ENCODE measurements at places on chromosomes 16 and 17.

DNA sequence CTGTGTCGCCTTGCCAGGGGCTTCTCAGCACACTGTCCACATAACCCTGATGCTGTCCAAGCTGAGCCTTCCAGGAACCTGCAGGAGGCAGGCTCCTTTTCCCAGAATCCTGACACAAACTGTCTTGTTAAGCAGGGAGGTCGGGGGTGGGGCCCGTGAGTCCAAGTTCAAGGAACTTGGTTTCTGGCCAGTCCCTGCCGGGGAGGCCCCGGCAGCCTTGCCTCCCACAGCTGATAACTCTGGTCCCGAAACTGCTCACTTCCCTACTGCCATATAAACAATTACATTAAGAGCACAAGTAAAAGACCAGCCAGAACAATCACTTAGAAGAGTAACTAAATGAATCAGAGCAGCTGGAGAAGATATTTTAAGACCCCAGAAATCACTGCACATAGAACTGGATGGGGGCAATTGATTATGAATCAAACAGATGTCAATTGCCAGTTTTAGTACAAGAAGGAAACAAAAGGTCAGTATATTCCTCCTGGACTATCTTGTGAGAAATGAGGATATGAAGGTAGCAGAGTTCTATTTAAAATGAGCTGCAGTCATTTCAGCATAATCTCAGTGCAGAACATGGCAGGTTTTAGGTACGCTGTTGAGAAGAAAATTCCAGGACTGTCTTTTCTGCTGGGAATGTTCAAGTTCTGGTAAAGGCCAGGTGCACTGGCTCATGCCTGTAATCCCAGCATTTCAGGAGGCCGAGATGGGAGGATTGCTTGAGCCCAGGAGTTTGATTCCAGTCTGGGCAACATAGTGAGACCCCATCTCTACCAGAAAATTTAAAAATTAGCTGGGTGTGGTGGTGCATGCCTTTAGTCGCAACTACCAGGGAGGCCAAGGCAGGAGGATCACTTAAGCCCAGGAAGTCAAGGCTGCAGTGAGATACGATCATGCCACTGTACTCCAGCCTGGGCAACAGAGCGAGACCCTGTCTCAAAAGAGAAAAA lies 169.8 kb downstream of the PITPNC1 start:
- no peak for DNase-seq

- DNase-seq, result no peak
Observed at GRCh38 chr16:56202036-56202435, 10.7 kb downstream of the GNAO1 start.

- DNase-seq, result no peak
Observed at GRCh38 chr17:47872019-47872650, 21.2 kb upstream of the SP6 start.

- DNase-seq, result no peak
Observed at GRCh38 chr17:10657148-10657547, at the start of gene MYH3. Gene MYH3, minus strand, starts transcription at chr17:10657309. Its CDS starts 2,245 bp downstream, at chr17:10655064.

DNA sequence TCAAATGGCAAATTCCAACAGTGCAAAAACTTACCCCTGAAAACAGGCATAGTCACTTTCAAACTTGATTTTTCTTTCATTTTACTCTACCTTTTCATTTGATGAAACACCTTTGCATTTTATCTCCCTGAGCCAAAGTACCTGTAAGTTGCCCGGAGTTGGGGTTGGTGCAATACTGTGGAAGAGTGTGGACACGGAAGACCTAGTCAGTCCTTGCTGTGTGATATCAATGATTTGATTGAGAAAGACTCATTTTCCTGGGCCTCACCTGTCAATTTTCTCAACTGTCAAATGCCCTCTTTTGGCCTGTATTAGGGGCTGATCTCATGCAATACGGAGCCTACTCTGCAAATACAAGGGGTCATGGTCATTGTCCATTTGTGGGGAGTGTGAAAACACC lies 22.6 kb downstream of the PITPNC1 start:
- no peak for DNase-seq

DNA sequence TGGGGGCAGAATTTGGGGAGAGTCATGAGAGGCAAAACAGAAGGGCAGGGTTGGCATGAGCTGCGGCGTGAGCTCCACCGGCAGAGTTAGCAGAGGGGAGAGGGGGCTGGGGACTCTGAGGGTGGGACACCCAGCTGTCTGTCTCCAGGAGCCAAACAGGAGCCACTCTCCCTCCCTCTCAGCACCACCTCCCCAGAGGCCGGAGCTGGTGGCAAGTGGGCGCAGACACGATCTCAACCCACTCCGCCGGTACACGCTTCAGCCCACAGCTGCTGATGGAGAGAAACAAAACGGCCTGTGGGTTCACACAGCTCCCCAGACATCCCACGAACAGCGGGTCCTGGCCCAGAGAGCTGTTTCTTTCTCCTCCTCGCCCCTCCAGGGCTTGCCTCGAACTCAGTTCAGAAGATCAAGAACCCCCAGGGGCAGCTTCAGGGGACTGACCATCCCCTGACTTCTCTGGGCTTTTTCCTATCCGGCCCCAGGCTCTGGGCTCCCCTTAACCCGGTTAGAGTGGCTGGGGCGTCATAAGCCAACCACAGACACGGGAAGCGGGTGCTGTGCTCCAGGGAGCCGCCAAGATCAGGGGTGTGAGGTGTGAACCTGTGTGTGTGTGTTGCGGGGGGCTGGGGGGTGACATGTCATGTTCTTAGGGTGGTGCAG lies 7.6 kb downstream of the RHBDF2 start:
- DNase-seq, result no peak

- no peak for DNase-seq
Observed at GRCh38 chr17:17051791-17052461, 9.7 kb downstream of the MPRIP start.

Data from amygdala (tissue), 56 donors.